Activated B cell treated with CpG ODN at 0.5 μM for 24 hours (primary cell): ENCODE measurements at places on chromosomes 5 and 9.

- no peak for DNase-seq
These were observed 58.3 kb upstream of the AFAP1L1 start for GRCh38 chr5:149213264-149213880.

- DNase-seq, result peak; percentile 26
These were observed 140.3 kb downstream of the TSSK1B start for GRCh38 chr5:113294311-113295110.

GRCh38 chr9:34381323-34381722, 4.6 kb upstream of the MYORG start:
- DNase-seq, result no peak

- no peak for DNase-seq
These were observed 148.9 kb downstream of the ENC1 start for GRCh38 chr5:74491586-74491985.

GRCh38 chr5:108654051-108654450, 93.6 kb upstream of the FER start:
- no peak for DNase-seq

DNA sequence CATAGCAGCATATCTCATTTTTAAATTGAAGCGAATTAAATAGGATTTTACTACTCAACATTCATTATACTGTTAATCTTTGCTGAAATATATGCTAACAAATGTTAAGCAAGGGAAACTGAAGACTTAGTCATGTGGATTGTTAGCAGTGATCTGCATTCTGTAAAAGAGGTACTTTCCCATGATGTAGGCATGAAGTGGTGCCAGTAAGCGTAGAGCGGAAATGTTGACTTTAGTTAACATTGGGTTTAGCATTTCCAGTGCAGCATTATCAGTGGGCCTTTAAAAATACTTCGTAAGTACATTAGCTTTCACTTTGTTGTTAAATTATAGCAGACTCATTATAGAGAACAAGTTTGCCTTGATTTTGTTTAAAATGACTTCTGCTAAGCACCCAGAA, 130.3 kb downstream of the CDC42SE2 start:
- no peak for DNase-seq

DNA sequence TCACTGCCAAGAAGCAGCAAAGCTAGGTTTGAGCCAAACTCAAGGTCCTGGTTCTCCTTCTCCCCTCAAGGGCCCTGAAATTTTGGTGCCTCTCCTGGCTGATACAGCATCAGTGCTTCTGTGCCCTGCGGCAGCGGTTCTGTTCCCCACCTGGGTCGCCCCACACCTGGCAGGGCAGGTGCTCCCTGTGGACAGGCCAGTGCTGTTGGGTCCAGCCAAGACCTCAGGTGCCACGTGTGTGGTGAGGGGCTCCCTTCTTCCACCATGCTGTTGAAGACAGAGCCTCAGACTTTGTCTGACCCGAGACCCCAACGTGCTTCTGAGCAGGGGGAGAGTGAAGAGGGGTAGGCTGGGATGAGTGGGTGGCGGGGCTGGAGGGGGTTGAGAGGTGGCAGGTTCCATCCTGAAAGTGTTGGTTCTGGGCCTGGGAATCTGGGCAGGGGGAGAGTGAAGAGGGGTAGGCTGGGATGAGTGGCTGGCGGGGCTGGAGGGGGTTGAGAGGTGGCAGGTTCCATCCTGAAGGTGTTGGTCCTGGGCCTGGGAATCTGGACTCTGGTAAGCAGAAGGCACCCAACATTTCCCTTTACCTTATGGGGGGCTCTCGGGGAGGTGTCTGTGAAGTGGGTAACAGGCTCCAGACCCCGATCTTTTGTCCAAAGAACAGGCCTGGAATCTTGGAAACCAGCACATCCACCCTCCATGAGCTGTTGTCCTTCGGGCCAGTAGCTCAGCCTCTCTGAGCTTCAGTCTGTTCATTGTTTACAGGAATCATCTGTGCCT, 2.3 kb downstream of the PLEKHG4B start:
- DNase-seq, result no peak

GRCh38 chr5:59245198-59245597, 648.3 kb downstream of the PDE4D start:
- no peak for DNase-seq

GRCh38 chr5:66655395-66656324, 59.5 kb downstream of the MAST4 start:
- DNase-seq, result no peak

GRCh38 chr9:94269264-94269663, 10.2 kb downstream of the ZNF169 start:
- no peak for DNase-seq

DNA sequence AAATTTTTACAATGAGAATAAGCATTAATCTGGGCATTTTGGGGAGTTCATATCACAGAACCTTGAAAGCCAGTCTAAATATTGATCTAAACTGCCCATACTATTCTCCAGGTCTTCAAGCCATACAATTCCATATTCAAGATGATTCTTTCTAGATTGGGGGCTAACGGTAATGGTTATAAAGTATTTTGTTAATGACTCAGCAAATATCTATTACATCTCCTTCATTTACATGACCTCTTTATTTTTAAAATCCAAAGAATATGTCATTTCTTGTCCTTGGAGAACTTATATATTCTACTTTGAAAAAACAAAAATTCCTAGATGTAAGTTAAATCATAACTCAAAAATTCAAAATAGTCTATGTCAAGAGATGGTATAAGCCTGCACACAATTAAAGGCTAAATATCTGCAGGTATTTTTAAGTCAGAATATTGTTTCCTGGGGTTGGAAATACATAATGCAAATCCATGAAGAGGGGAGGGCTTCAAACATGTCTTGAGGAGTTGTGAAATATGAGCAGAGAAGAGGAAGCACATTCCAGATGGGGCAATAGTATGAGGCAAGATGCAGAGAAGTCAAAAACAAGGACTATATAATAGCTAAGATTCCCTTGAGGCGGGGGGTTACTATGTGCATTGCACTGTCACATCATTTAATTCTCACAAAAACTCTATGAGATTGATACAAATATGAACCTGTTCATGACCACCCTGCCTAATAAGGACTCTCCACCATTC, 526.4 kb downstream of the NR2F1-AS1 start:
- DNase-seq, result no peak

DNA sequence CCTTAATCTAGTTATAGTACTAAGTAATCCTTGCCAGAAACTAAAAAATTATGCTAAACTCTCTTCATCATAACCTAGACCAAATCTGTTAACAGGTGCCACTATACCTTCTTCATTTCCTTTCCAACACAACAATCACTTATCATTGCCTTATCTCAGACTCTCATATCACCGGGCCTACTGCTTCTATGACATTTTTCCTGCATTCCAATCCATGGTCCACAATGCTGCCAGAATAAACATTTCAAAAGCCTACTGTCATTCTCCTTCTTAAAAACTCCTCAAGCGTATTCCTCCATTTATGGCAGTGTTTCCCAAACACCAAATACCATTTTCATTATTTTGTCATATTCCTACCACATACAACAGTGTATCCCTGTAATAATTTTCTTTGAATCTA, 6.5 kb downstream of the PPP6C start:
- no peak for DNase-seq

- DNase-seq, result no peak
These were observed 46.2 kb upstream of the PCSK5 start for GRCh38 chr9:75844321-75844720.

- no peak for DNase-seq
These were observed 688 bp downstream of the CNTLN start for GRCh38 chr9:17135295-17136160.

- DNase-seq, result no peak
These were observed 90.6 kb upstream of the CLINT1 start for GRCh38 chr5:157949520-157949919.

DNA sequence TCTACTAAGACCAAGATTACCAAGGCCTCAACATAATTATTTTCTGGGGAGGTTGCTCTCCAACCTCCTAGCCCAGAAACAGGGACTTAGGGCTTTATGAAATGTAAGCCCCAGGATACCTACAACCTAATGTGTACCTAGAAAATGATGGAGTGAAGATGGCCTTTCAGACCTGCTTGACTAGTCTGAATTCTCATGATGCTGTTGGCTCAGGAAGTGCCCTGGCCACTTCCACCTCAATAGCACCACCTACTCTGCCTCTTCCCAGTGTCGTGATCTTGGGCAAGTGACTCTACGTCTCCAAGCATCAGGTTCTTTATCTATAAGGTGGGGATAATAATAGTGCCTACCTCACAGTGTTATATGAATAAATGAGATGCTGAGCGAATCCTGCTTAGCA, 57.9 kb upstream of the GARNL3 start:
- no peak for DNase-seq

- DNase-seq, result no peak
These were observed 378.8 kb upstream of the SEMA6A start for GRCh38 chr5:116953251-116953930.

DNA sequence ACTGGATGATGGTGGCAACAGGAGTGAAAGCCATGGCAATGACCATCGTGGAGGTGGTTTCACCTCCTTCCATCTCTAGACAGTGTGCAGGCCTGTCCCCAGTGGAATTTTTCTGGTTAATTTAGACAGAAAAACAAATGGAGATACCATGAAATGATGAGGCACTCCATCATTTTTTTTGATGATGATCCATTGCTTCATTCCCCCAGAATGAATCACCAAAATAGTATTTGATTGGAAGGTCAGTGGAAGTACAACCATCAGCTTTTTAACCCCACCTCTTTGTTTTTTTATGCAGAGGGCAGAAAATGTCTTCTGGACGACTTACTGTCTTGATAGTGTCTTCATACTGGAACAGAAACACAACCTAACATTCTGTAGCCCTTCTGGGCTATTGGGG, 42.6 kb upstream of the ADRA1B start:
- DNase-seq, result no peak

- no peak for DNase-seq
These were observed 29.0 kb upstream of the GOLM1 start for GRCh38 chr9:86128235-86128822.

DNA sequence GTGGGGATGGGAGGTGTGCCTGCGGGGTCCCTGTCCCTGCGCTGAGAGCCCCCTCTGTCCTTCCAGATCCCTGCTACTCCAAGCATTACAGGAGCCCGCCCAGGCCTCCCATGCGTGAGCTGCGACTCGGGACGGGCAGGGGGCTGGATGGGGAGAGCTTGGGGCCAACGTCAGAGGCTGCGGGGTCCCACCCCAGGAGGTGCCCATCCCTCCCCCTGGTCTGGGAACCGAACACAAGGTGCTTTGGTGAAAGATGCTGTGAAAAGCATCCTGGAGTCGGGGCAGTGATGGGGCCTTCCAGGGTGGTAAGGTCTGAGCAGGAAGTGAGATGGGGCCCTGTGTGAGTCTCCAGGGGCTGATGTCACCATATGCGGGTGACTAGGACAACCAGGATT, 2.7 kb downstream of the LCN9 start:
- no peak for DNase-seq

DNA sequence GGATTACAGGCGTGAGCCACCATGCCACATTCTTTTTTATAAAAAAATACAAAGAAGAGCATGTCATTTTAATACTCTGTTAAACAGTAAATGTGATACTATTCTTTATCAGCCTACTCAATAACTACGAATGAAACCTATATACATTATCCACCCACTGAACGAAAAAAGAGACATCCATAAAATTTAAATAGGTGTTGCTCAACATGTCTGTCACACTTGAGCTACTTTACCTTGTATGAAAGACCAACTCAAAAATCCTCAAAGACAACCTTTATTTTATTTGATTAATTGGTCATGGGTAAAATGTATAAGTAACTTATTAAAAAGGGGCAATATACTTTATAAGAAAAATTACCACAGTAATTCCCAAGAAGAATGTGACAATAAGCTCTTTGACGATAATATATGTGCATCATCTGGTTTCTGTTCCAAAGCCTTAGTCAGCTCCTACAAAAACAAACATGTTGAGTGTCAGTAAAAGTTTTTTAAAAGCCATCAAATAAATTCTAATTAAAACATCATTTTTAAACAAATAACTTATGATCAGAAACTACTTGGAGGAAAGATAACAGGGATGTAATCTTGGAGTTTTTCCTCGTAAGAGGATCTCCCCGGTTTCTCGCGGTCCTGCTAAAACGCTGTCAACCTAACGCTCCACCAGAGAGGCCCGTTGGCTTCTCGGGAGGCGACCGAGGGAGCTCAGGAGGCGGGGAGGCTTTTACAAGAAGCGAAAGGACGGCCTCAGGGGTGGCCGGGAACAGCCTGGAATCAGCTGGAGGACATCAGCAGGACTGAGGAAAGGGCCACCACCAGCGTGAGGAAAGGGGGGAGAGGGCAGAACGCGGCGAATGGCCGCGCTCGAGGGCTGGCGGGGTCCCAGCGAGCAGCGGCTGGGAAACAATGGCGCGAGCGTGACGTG, 13.5 kb upstream of the ANKRD18B start:
- DNase-seq, result peak; percentile 26

DNA sequence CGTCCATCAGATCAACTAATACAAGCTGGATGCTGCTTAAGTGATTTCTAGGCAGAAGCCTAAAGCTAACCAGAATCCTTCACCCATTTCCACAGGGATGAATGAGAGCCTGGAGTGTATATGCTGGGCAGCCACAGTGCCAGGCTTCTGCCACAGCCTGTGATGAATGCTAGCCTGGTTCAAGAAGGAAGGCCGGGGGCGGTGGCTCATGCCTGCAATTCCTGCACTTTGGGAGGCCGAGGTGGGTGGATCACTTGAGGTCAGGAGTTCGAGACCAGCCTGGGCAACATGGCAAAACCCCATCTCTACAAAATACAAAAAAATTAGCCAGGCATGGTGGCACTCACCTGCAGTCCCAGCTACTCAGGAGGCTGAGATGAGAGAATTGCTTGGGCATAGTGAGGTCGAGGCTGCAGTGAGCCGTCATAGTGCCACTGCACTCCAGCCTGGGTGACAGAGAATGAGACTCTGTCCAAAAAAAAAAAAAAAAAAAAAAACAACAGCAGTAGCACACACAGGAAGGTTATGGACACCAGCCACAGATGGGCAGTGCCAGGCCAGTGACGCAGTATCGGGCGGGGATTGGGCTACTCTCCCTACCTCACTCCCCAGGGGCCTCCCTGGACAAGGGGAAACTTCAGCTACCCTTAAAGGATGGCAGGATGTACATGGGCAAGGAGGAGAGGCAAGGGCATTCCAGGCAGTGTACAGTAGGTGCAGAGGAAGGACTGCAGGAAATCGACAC, 23.1 kb upstream of the HMCN2 start:
- DNase-seq, result no peak

DNA sequence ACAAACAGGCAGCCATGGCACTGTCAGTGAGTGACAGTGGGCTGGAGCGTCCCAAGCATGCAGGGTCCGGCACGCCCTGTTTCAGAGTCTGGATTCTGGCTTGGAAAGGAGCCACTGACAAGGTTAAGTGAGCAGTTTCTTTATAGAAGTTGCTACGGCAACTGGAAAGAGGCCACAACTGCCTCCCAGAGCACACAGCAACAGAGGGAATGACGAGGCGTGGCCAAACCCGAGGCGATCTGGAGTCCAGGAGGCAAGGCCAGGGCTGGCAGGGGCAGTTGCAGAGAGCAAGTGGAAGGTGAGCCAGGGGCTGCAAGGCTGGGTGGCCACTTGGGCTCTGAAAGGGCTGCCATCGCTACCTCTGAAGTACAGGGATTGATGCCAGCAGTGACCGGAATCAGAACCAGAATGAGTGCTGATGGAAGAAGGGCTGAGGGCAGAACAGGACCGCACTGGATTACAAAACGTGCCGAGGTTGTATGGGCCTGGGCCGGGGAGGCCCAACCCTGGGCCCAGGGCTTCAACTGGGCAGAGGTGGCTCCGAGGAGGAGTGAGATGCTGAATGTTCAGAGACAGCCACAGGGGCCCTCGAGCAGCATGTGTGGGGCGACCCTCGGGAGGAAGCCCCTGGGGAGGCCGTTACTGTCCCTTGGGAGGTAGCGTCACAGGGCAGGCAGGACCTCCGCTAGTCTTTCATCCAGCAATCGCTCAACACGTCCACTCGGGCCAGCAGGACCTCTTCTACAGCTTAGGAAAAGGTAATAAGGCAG, 4.6 kb downstream of the MRPL41 start:
- DNase-seq, result no peak
